ENCODE measurements at places on chromosomes 12 and 14. TPM values are rescaled to one million over a fixed set of nuclear protein-coding genes. Genes with fewer than 3 reads are reported as not detected.
A peak's percentile ranks its signal among the peaks of the same experiment; 100 is the strongest.

GRCh38 chr14:22819151-22819988 is 4.1 kb upstream of the SLC7A7 start:
- H3K27ac ChIP-seq: peak overlapping the region; percentile 63
- DNase-seq: peak; percentile 60
- no peaks in the 10 kb centered on the region for H3K36me3 ChIP-seq
- peaks cover 34% of the 10 kb centered on the region for H3K4me1 ChIP-seq
- no peaks in the 10 kb centered on the region for H3K27me3 ChIP-seq

DNA sequence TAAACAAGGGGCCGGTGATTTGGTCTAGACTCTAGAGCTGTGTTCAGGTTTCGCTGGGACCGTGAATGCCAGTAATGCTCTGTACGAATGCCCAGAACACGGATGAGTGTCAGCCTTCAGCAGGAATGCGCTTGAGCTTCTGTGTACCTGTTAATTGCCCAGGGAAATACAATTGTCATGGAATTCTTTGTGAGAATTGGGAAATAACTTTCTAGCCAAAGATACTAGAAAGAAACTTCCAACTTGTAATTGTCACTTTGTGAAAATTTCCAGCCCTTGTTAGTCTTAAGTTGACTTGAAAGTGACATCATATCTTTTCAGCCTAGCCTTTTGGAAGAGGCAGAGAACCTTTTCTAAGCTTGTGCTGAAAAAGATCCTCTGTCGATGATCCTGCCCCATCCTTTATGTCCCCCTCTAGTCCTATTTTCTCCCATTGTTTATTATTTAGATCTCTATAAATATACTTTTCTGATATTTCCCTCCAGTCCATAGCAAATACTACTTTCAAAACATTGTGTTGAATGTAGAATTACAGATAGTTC is 2.7 kb downstream of the CHST11 start:
- no peaks in the 10 kb centered on the region for H3K27me3 ChIP-seq
- DNase-seq: no peak
- peak overlapping the region; percentile 89 for H3K4me3 ChIP-seq

DNA sequence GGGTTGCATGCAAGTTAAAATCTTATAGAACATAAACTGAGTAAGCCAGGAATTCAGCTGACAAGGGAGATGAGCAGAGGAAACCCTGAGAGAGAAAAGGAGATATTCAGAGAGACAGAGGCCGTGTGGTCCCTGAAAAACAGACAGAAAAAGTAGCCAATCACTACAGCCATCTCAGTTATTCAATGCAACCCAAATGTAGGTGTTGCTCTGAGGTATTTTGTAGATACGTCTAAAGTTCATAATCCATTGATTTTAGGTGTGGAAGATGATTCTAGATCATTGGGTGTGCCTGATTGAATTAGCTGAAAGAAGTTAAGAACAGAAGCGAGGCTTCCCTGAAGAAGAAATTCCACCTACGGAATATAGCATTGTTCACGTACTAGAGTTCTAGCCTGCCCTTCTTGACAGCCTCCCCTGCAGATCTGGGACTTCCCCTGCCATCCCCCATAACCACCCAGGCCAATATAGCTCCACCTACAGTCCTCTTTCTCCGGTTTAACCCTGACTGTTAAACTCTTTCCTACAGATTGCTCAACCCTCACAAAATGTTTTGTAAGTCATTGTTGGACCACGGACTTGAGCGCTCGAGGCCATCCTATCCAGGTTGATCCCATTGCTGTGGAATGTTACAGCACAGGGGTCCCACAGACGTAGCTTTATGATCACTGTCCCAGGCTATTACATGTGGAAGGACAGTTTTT is 21.7 kb downstream of the AICDA start:
- H3K36me3 ChIP-seq: no peaks in the 10 kb centered on the region
- no peak for DNase-seq
- H3K27me3 ChIP-seq: peaks cover 4% of the 10 kb centered on the region

Gene REC8
- total RNA-seq: 6.5 TPM

Gene TROAP
- 79.4 TPM for total RNA-seq

Gene IL22
- not detected for total RNA-seq

All from PC-9 (cell line).